ENCODE measurements at places on chromosomes 1 and 21.
A peak's percentile ranks its signal among the peaks of the same experiment; 100 is the strongest.

DNA sequence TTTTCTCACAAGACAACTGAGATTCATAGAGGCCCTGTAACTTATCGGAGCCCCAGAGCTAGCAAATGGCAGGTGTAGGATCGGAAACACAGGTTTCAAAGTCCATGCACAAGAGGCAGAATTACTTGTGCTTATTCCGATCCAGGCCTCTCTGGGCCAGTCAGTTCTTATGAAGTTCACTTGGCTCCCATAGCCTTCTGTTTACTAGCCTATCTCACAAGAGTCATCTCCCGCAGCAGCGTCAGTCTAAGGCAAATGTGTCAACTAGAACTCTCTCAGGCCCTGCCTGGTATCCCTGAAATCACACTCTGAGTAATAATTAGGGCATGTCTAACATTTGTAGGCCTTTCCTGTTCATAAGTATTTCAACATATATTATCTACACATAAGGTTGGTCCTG lies 43.3 kb downstream of the PHC2 start:
- DNase-seq: no peak

- DNase-seq: no peak
These were observed 23.5 kb downstream of the LRRC8D start for GRCh38 chr1:89844241-89844807.

DNA sequence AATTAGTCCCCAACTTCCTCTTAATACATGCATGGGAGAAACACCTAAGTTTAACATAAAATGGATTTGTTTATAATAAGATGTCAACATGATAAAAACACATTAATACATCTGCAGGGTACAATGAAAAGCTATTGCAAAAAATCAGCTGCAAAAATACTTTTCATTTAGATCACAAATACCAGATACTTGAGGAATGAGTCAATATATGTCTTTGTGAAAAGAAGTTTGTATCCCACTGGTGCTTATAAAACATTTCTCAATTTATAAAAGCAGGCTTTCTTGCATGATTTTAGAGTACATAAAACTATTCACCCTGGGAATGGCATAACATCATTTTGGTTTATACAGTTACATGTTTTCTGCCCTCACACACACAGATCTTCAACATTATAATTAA lies 18.6 kb upstream of the PRKAA2 start:
- peak; percentile 46 for DNase-seq

DNA sequence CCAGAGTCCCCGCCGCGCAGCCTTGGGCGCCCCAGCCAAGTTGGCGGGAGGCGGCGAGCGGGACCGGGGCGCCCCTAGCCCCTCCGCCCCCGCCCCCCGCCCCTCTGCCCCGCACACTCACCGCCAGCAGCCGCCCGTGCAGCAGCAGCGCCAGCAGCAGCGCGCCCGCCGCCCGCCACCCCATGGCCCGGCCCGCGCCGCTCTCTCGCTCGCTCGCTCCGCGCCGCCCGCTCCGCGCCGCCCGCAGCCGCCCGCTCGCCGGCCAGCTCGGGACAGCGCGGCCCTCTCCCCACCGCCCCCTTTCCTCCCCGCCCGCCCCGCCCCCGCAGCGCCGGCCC lies at the start of gene HSPG2:
HSPG2 (minus strand) TSS at position 277 of the 338 bp plus-strand sequence; CDS start at position 184, 93 bp downstream.
- DNase-seq: no peak

DNA sequence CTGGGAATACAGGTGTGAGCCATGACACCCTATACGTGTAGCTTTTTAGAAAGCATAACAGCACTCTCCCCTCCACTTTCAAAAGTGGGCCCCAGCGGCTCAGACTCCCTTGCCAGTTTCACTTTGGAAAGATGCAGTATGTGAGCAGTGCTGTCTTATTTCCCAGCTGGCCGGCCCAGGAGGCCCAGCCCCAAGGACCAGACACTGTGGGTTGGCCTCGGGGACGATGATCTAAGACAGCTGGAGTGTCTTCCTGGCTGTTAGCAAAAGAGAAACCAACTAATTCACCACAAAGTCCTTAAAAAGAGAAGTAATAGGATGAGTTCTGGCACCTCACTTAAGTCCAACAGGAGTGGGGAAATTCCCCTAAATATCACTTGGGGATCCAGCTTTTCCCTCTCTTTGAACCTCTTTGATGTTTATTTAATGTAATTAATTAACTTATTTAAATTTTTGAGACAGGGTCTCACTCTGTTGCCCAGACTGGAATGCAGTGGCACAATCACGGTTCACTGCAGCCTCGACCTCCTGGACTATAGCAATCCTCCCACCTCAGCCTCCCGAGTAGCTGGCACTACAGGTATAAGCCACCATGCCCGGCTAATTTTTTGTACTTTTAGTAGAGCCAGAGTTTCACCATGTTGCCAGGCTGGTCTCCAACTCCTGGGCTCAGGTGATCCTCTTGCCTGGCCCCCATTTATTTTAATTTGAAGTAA lies 17.6 kb upstream of the CLIC4 start:
- peak; percentile 79 for DNase-seq

- DNase-seq: no peak
These were observed 143.9 kb upstream of the KLHDC7A start for GRCh38 chr1:18336801-18337200.

DNA sequence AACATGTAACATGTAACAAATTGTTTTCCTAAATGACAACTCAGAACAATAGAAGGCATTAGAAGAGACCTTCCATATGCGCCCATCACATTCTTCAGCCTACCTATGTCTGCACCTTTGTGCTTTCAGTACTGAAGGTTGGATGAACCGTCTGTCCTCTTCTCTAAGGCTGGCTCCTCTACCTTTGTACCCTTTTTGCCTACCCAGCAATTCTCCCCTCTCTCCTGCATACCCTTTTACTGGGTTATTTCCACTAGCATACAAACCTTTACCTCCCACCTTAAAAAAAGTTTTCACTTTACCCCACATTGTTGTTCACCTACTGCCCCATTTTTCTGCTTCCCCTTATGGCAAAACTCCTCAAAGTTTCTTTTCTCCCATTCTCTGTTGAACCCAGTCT lies 5.2 kb downstream of the PIGV start:
- DNase-seq: no peak

DNA sequence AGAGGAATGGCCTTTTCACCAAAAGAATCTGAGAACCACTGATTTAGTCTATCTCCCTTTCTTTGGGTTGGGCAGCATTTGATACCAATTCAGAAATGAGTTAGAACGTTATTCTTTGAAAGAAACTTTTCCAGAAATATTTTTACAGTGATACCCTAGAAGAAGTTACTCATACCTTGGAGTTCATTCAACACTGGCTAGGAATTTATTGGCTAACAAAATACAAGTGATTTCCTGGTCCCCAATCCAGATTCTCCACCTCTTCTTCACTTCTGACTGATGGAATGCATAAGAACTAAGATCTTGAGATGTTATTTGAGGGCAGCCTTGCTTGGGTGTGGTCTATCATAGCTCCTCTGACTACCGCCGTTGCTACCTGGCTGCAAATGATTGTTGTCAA lies 9.4 kb downstream of the C1orf162 start:
- no peak for DNase-seq

DNA sequence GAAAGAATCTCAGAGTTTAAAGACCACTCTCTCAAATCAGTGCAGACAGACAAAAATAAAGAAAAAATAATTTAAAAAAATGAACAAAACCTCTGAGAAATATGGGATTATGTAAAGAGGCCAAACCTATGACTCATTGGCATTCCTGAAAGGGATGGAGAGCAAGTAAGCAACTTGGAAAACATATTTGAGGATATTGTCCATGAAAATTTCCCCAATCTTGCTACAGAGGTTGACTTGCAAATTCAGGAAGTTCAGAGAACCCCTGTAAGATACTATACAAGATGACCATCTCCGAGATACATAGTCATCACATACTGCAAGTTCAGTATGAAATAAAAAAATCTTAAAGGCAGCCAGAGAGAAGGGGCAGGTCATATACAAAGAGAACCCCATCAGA lies 43.7 kb upstream of the IVNS1ABP start:
- no peak for DNase-seq

- no peak for DNase-seq
These were observed 7.9 kb upstream of the GNPAT start for GRCh38 chr1:231232870-231233734.

DNA sequence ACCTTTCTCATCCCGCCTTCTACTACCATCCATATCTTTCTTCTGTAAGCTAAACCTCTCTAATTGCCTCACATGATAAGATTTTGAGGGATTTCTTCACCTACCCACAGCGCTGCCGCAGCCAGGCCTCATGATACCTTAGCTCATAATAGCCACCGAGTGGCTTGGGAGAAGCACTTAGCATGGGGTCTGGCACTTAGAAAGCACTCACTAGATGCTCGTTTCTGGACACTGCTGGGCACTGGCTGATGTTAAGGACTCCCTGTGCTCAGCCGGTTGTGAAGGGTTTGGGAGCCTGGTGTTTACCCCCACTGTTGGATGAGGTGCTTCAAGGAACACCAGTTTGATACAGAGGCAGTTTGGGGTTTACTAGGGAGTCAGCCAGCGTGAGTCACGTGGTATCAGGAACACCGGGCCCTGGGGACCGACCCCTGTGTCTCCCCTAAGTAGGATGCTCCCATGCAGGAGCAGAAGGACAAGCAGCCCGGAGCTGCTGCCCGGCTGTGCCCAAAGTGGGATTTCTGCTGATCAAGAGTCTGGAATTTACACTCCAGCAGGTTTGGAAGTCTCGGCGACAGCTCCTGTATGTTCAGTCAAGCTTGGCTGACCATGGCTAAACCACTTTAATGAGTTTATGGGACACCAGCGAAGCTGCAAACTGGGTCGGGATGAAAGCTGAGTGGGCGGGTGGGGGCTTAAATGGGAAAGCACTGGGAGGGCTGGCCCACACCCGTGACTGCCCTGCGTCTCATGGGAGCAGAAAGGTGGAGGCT lies 63.3 kb downstream of the GALNT2 start:
- no peak for DNase-seq

- no peak for DNase-seq
These were observed 16.2 kb downstream of the C1orf159 start for GRCh38 chr1:1099506-1100183.

GRCh38 chr1:6672558-6672957 lies 29.1 kb downstream of the DNAJC11 start:
- DNase-seq: no peak

DNA sequence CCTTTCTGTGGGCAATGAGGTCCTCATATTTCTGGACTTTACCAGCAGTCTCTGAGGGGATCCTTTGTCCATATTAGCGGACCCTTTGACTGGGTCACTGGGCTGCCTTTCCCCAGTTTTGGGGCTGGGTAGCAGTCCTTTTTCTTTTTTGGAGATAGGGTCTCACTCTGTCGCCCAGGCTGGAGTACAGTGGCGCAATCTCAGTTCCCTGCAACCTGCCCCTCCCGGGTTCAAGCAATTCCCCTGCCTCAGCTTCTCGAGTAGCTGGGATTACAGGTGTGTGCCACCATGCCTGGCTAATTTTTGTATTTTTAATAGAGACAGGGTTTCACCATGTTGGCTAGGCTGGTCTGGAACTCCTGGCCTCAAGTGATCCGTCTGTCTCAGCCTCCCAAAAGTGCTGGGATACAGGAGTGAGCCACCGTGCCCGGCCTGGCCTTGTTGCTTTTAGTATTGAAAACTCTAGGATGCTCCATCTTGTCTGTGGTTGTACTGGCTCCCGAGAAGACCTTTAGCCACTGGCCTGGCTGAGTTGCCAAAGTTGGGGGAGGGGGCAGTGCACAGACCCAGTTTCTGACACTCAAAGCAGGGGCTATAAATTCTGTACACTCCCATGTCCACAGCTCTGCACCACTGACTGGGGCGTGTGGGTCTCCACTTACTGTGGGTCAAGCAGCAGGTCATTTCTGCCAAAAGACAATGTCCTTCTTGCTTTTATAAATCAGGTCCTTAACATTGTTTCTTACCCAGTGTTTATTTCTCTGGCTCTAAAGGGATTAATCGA lies 33.1 kb downstream of the MAN1C1 start:
- no peak for DNase-seq

DNA sequence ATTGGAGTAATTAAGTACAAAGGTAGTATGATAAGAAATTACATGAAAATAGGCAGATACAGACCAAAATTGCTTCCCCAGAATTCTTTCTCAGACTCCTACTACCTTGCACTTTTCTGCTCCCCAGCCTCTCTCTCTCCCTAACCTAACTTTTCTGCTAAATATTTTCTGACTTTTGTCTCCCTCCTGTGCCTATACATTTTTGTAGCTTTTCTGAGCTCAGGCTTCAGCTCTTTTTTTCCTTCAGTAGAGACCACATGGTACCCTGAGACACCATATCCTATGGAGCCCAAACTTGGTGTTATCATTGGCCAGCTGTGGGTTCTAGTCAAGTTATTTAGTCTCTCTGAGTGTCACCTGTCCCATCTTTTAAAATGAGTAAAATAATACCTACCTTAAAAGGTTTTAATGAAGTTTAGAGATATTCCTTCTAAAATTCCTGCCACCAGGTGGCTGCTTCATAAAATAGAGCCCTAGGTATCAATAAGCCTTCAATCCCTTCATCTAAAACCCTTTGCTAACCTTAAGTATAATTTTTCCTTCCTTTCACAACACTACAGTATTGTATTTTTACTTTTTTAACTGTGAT lies 237.6 kb upstream of the DUSP10 start:
- DNase-seq: no peak

GRCh38 chr1:25727088-25727487 lies 72.9 kb upstream of the SELENON start:
- no peak for DNase-seq

DNA sequence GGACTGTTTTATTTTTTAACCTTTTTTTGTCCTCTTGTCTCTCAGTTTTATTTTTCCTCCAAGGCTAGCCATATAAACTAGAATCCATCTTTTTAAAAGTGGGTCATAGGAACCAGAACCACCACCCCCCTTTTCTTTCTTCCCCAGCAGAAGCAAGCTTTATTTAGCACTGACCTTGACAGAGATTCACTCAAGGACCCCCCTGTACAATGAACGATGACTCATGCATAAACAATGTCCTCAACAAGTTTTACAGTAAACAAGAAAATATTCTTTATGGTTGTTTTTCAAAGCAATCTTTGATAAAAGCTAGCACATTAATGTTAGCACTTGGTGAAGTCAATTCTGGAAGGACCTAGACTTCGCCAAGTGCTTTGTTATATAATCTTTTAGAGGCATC lies 14.1 kb downstream of the PKN2 start:
- DNase-seq: no peak

GRCh38 chr1:226310245-226310540 lies 1.2 kb upstream of the LIN9 start:
- DNase-seq: no peak

DNA sequence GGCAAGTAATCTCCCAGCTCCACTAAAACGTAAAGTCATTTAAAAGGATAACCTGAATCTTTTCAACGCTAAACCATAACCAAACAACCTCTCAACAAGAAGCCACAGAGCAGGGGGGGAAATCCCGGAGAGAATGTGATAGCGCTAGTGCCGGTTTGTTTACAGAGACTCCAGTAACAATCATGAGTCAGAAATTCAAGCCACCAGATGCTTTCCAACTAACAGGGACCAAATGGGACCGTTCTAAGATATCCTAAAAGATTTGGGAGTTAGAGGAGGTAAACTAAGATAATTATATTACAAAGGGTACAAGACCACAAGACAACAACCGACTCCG lies 825 bp downstream of the DCAF8 start:
- peak; percentile 45 for DNase-seq

DNA sequence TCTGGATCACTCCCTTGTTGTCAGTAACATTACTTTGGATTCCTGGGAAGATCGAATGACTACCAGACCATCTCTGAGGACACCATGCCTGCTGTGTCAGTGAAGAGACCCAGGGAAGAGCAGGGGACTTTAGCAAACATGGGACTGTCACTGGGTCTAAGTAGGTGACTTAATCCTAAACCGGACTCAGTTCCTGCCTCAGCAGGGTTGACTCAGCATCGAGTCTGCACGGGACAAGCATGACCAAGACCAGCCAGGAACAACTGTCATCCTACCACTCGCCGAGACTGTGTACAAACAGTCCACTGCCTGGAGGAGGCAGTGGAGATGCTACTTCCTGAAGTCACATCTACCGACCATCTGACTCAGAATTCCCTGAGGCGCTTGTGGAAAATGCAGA lies 53.2 kb upstream of the RAB4A start:
- no peak for DNase-seq
